NCI-H524 treated with DMSO at 0.1 percent for 48 hours (cell line): ENCODE measurements at places on chromosomes 16 and 17.

GRCh38 chr16:85532147-85532546 is 81.0 kb upstream of the GSE1 start:
- DNase-seq = no peak

- no peak for DNase-seq
Measured at GRCh38 chr17:78844301-78845005, 3.8 kb upstream of the USP36 start.

GRCh38 chr17:66444031-66444430 is 141.6 kb downstream of the PRKCA start:
- no peak for DNase-seq

GRCh38 chr16:4328046-4328781 is 12.3 kb downstream of the GLIS2 start:
- peak; percentile 40 for DNase-seq

DNA sequence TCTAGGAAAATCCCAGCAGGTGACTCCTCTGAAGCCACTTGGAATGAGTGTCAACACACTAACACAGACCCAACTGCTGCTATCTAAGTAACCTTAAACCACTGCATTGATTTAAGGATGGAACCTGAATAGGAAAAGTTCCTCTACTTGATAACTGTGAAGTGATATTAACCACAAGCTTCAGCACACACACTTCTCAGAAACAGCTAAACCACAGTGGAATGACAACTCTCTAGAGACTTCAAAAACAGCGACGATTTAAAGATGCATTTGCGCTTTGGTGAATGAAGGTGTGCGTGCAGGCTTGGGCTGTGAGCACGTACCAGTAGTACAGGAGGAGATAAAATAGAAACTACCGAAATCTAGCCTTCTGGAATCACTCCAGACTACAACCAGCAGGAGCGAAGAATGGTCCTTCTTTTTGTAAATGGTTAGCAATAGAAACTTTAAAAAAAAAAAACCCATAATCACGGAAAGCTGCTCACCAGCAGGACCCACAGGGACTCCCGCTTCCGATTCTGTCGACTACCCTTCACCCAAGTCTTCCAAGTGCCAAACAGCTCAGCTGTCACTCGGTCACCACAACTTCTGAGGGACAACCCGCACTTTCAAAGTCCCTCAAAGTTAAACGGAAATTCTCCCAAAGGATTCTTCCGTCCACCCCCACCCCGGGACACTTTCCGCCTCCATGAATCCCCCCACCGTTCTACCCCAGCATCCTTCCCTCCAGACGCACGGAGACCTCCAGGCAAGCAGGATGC is 137.7 kb upstream of the CORO6 start:
- no peak for DNase-seq

DNA sequence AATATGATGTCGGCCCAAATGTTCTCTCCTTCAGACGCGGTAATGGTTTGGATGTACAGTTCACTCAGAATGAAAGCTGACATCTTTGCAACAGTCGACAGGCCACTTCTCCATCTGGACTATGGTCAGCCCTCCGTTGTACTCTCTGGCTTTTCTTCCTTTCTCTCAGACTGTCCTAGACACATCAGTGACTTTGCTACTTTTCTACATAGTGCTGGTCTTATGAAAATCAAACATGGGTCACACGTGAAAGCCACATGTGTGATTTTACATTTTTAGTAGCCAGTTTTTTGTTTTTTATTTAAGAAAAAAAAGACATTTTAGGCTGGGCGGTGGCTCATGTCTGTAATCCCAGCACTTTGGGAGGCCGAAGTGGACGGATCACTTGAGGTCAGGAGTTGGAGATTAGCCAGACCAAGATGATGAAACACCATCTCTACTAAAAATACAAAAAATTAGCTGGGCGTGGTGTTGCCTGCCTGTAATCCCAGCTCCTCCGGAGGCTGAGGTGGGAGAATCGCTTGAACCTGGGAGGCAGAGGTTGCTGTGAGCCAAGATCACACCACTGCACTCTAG is 644.1 kb downstream of the KCNJ2 start:
- no peak for DNase-seq

- no peak for DNase-seq
Measured at GRCh38 chr16:51540259-51540658, 389.2 kb upstream of the SALL1 start.

- no peak for DNase-seq
Measured at GRCh38 chr17:58932956-58933355, 173.7 kb downstream of the TRIM37 start.

- DNase-seq = no peak
Measured at GRCh38 chr16:13902677-13903076, 17.3 kb upstream of the ERCC4 start.

- DNase-seq = no peak
Measured at GRCh38 chr16:35711435-35711834, 2252.0 kb downstream of the TP53TG3F start.

- no peak for DNase-seq
Measured at GRCh38 chr17:59401274-59401673, 69.8 kb downstream of the YPEL2 start.

DNA sequence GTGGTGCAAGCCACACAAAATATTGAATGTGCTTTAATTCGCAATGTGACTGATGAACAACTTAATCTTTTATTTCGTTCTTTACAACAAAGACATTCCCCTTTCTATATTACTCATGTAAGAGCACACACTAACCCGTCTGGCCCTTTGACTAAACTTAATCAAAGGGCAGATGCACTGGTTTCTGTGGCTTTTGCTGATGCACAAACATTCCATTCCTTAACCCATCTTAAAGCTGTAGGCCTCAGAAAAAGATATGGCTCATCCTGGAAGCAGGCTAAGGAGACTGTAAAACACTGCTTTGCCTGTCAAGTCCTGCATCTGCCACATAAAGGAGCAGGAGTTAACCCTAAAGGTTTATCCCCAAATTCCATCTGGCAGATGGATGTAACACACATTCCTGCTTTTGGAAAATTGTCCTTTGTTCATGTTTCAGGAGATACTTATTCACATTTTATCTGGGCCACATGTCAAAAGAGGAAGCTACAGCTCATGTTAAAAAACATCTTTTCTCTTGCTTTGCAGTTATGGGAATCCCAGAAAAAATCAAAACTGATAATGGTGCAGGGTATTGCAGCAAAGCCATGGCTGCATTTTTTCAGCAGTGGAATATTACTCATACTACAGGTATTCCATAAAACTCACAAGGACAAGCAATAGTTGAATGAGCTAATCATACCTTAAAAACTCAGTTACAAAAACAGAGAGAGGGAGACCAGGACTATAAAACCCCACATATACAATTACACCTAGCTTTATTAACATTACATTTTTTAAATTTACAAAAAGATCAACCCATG is 137.2 kb downstream of the AHSP start:
- DNase-seq = no peak

GRCh38 chr17:27247071-27247957 is 46.6 kb upstream of the WSB1 start:
- no peak for DNase-seq

GRCh38 chr16:11045846-11046245 is 101.5 kb downstream of the CLEC16A start:
- no peak for DNase-seq

GRCh38 chr17:67283731-67284516 is 38.9 kb upstream of the HELZ start:
- no peak for DNase-seq

DNA sequence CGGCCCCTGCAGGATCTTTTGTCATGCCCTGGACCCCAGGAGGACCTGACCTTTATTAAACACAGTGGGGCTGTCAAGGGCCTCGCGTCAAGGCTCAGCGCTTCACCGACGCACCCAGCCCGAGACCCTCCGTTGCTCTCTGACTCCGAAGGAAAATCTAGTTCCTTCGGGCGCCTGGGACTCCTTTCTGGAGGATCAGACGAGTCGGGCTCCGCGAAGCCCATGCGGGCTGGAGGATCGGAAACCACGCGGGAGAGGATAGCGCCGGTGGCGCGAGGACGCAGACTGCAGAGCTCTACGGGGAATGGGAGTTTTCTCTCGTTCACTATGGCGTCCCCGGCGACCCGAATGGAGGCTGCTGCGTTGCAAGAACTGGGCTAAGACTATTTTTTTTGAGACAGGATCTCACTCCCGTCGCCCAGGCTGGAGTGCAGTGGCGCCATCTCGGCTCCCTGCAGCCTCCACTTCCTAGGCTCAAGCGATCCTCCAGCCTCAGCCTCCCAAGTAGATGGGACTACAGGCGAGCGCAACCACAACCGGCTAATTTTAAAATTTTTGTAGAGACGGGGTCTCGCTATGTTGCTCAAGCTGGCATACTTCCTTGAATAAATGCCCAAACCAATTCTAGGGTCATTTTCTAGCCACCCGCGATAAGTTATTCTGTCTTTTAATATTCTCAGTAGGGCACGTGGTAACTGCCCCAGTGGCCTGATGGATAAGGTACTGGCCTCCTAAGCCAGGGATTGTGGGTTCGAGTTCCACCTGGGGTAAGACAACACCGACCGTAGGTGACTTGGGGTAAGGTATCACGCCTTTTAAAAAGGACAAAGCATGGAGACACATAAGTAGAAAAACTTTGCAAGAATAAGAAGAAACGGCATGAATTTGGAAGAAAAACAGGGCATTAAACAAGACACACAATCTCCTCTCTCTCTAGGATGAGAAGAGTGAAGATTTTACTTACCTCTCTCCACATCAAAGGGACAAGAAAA is 5.5 kb downstream of the OR1F1 start:
- no peak for DNase-seq

DNA sequence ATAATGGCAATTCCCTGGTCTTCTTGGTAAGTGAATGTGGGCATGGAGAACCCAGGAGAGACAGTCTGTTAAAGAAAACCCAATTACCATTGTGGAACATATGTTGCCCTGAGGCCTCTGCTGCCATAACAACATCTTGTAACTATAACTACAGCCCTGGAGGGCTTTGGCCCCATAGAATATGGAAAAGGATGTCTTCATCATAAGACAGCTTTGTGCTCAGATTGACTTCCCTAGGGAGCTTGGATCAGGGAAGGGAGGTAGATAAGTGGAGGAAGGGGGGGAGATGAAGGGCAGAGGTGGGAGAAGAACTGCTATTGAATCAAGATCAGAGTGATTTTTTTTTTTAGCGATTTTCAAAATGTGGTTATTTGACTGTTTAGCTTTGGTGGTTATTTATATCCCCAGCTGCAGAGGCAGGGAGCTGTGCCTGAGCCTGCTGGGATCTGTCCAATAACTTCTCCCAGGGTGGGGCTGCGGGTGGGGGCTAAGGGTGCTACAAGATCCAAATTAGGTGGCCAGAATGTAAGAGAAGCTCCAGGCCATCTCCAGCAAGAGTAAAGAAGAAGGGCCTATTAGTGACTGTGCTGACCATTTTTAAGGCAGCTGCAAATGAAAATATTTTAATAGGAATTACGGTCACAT is 5.3 kb upstream of the KAT7 start:
- DNase-seq = peak; percentile 74

DNA sequence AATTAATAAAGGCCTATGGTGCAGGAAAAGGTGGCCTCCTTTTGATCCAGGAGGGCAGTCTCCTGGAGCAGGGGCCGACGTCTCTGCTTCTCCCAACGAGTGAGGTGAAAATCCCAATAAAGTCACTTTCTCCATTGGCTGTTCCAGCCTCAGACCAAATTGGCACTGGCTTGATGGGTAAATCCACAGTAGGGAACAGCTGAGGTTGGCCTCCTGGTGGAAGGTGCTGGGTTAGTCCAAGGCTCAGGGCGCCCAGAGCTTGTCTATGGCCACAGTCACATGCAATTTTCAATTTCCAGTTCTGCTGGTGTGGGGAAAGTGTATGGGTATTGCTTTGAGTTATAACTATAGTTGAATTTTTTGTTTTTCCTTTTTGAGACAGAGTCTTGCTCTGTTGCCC is 79.0 kb downstream of the NETO2 start:
- DNase-seq = no peak

GRCh38 chr16:23140107-23140506 is 9.1 kb downstream of the USP31 start:
- no peak for DNase-seq

DNA sequence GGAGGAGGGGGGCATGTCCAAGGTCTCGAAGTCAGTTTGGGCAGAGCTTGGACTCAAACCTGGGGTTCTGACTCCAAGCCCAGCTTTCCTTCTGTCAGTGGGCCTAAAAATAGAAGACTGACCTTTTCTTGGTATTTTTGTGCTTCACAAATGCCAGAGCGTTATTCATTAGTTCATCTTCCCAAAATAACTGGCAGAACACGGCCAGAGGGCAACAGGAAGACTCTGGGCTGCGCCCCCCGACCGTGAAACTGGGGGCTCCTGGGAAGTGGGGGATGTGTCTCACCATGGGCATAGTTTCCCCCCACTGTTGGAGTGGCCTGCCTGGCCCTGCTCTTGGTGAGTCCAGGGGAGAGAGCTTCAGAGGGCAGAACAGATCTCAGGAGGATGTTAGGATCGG is 94.0 kb downstream of the SOCS1 start:
- no peak for DNase-seq

GRCh38 chr17:36544044-36544306 is 744 bp upstream of the GGNBP2 start:
- no peak for DNase-seq

DNA sequence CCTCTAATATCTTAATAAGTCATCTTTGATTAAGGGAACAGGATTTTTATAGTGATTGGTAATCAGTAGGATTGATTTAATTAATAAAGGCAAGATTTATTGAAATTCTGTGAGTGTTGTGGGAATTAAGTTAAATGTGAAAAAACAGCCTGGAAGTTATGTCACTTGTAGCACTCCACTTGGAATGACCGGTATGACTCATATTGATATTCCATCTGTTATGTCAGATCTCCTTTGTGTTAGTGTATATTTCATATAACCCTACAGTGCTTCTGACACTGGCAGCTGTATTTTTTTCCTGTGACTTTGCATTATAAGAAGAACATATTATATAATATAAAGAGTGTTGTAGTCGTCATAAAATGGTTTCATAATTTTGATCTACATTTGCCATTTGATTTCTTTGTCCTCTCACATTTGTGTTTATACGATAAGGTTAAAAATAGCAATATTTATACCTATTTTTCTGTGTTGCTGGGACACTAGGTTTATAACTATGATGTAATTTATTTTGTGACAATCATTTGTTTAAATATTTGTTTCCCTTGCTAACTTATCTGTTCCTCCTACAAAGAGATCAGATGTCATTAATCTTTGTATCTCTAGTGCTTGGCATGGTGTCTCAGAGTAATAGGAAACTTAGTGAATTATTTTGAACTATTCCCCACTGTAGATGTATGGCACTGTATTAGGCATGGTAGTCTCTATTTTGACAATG is 249.0 kb downstream of the BCAS3 start:
- peak; percentile 18 for DNase-seq

DNA sequence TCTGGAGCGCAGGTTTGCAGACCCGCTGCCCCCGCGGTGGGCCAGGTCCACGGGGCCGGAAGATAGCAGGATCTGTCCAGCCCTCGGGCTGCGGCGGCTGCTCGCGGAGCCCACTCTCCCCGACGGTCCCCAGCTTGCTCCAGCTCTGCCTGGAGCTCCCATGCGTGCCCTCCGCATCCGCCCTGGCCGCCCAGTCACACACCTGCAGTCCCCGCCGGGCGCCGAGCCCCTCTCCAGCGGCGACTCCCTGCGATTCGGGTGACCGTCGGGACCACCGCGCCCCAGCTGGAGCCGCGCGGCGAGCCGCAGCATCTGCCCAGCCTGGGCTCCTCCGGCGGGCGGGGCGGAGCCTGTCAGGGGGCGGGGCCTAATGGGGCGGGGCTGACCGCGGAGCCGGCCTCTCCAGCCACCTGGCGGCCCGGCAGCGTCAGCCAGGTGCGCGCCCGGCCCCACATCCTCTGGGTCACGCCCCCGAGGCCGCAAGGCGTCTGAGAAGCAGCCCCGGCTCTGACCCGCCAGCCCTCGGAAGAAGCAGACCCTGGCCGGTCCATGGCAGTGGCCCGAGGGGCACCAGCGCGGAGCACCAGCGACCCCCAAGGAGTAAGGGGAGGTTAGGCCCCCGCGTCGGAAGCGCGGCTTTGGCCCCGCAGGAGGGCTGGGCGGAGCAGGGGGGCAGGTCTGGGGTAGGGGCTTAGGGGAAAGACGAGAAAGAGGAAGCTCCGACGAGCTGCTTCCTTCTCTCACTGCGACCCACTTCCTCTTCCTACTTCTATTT is at the start of gene PIK3R5:
Gene PIK3R5, minus strand, starts transcription at position 314 of the 775 bp plus-strand sequence. CDS start 54,213 bp downstream, outside the sequence.
- DNase-seq = no peak
